Suprapubic skin (tissue), 4 donors: ENCODE measurements at places on chromosomes 6 and 20. TPM values are rescaled to one million over a fixed set of nuclear protein-coding genes. Genes with fewer than 3 reads are reported as not detected.

DNA sequence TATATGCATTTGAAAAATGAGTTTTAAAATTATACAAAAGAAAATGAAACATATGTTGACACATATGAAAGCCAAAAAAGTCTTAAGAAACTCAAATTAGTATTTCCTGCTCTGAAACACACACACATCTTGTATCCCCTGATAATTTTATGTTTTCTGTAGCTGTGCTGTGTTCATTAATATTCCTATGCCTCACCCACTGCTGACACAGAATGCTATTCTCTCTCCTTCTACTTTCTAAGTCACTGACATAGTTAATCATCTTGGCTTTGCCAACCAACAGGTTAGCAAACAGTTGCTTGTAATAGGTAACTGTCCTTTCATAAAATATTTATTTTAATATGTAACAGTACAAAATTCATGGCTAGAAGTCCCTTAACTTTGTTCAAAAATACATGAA lies 140.7 kb downstream of the DST start:
- no peak for DNase-seq

GRCh38 chr6:5214570-5215052 lies 46.1 kb downstream of the LYRM4 start:
- no peak for DNase-seq

- no peak for DNase-seq
Measured at GRCh38 chr6:82025271-82025670, 222.3 kb downstream of the IBTK start.

- DNase-seq: no peak
Measured at GRCh38 chr20:19114410-19114809, 98.0 kb upstream of the SLC24A3 start.

Gene TAP1
- 96.7 TPM for total RNA-seq

Gene BMP5
- not detected for total RNA-seq
